ENCODE measurements at places on chromosomes 4 and X.

- DNase-seq, result no peak
Observed at GRCh38 chrX:151633157-151633556, 62.1 kb upstream of the PRRG3 start.

DNA sequence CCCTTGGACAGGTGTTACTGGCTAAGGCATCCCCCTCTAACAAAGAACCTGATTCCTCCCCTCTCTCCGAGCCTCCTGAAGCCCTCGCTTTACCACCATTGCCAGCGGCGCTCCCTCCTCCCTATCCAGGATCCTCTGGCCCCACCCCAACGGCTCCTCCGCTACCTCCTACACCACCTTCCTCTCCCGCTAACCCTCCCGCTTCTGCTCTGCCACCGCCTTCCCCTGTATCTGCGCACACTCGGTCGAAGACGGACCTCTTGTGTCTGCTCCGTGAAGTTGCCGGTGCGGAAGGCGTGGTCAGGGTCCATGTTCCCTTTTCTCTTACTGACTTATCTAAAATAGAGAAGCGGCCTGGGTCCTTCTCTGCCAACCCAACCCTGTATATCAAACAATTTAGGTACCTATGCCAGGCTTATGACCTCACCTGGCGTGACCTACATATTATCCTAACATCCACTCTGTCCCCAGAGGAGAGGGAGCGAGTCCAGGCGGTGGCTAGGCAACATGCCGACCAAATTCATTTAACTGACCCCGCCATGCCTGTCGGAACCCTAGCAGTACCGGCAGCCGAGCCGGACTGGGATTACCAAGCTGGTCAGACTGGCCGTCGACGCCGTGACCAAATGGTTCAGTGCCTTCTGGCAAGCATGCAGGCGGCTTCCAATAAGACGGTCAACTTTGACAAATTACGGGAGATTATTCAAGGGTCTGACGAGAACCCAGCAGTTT is 958.9 kb downstream of the RPA4 start:
- no peak for DNase-seq

GRCh38 chrX:84634201-84634782 is 132.0 kb upstream of the HDX start:
- DNase-seq, result no peak

DNA sequence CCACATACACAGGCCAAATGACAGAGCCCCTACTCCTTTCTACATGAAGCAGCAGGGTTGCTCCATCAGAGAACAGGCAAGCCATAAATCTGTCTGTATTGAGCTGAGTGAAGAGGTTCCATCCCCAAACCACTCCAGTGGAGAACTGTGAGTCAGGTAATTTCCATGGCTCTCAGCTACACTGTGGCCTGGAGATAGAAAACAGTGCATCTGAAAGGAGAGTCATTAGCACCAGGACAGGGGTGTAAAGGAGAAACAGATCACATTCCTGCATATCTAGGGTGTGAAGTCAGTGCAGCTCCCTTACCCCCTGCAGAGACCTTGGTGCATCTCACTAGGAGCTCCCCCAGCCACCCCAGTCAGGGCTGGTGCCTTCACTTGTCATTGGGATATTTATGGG is 314.7 kb downstream of the CHIC1 start:
- peak; percentile 21 for DNase-seq

- peak; percentile 35 for DNase-seq
Observed at GRCh38 chr4:120557372-120557771, 365.2 kb downstream of the PRDM5 start.

DNA sequence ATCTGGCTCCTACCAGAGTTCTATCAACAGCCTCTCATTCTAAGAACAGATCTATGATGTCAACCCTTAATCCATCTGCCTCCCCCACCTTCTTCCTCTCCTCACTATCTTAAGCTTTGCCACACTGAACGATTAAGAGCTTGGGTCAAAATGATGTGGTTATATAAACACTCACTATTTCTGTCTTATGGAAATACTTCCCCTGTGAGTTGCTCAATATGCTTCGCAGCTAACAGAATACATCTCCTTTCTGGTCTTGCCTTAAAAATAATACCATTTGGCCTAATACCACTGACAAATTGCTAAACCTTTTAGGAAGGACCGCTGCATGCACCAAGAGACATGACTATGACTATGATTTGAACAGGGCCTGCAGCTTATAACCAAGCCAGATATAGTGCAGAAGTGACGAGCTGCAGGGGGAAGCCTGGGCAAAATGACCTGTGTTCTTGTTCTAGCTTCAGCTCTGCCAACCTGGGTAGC is 130.9 kb downstream of the RNF150 start:
- DNase-seq, result peak; percentile 89

DNA sequence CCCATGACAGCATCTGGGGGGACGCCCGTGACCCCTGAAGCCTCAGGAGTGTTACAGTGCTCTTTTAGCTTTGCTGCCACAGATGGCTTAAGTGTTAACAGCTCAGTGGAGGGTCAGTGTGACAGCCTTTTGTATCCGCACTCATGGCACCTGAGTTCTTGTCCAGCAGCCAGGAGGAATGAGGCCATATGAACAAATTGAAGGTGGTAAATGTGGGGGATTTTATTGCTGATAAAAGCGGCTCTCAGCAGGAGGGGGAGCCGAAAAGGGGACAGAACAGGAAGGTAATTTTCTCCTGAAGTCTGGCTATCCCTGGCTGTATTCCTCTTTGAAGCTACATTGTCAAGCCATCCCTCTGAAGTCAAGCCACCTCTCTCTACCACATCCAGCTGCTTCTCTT is 441.0 kb downstream of the RAPGEF2 start:
- DNase-seq, result no peak

DNA sequence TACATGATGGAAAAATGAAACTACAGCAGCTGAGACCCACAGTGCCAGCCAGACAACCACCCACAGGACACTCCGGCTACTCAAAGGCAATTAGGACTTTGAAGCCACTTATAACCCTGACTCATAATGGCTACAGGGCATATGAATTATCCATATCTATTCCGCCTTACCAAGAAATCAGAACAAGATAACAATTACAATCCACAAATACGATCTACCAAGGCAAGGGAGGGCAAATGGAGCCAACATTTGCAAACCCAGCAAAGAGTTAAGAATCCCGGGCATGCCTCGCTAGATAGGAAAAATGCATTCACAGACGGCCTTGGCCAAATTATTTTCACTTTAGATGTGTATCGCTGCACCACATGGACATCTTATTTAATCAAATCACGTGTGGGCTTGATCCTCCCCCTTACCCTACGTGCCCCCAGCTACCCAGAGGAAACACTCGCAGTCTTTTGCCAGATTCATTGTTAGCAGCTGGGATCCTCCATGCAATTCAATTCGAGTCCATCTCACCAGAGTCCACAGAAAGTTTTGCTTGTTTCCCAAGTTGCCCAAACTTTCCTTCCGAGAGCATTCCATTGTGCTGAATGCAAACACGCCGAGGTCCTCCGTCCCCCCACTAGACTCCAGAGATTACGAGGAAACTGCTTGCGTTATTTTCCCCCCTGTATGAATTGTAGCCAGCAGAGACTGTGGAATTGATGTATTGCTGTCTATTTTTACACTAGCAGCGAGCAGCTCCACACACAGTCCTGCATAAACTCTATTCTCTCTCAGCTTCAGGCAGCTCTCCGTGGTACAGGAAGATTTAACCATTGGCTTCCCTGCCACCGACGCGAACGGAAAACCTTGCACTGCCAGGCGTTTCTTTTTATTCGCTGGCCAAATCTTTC is 1.2 kb downstream of the PPARGC1A start:
- peak; percentile 86 for DNase-seq

- DNase-seq, result no peak
Observed at GRCh38 chr4:54016504-54016903, 47.9 kb downstream of the CHIC2 start.

GRCh38 chrX:154436983-154437752 is at the start of gene GDI1:
GDI1 (plus strand) TSS chrX:154437154; CDS start chrX:154437255, 101 bp downstream.
- DNase-seq, result peak; percentile 67

DNA sequence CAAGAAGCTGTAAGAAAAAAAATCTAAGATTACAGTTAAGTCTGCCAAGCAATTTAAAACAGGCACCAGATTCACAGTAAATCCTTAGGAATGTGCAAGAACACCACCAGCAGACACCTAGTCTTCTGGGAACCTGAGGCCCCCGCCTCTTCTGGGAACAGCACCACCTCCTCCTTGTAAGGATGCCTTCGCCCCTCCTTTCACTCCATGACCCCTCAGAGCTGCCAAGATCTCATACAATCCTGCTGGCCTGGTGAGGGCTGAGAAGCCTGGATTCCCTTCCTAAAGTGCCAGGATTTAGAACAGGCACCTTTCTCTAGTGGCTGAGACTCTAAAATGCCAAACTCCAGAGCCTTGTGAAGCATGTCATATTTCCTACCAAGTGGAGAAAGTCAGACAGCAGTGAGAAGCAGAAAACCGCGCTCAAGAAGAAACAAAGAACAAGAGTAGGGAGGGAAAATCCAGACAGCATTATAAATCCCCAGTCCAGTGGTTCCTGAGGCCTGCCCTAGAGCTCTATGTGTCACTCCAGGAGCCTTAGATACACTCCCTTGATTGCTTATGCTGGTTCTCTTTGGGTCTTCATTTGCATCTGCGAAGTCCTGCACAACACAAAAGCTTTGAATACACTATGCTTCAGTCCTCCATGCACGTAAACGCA is 166.4 kb downstream of the TSPAN5 start:
- DNase-seq, result peak; percentile 87

DNA sequence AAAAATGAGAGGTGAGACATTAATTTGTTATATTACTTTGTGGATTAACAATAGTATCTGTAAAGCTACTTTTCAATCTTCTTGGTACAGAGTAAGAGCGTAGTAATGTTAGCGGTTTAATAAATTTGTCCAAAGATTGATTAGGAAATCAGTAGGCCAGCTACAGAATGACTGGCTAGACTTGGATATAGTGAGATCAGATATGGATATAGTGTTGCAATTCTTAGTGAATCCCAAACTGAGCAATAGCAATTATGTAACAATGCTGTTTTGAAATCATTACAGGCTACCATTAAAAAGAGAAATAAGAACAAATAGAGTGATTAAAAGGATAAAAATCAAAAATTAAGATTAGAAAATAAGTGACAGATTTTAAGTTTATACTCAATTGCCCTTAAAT is 847 bp upstream of the UGT2A2 start:
- no peak for DNase-seq
